NCI-H1105 treated with DMSO at 0.1 percent for 48 hours (cell line): ENCODE measurements at places on chromosomes 16 and 17.

DNA sequence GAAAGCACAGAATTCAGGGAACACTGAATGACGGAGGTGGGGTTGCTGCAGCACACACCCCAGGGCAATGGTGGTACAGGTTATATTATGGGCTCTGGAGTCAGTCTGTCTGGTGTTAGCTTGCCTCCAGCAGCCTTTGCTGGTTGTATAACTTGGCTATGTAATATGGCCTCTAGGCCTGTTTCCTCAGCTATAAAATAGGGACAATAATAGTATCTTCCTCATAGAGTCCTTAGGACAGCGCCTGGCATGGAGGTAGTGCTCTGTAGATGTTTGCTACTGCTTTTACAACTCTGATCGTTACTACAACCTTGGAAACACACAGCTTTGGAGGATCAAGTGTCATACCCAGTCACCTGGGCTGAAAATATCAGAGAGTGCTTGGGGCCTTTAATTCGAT, 31.5 kb downstream of the GTF3C1 start:
- DNase-seq, result no peak

DNA sequence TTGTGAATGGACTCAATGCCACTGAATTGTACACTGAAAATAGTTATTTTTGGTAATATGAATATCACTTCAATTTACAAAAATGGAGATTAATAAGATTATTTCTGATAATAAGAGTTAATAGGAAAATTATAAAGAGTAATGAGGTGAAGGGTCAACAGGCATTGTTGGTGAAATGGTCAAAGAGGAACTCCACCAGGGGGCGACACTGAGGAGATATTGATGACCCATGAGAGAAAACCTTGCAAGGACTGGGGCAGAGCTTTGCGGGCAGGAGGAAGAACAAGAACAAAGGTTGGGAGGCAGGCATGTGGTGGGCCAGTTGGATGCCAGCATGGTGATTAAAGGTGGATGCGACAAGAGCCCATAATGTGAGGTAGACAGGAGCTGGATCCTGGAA, 74.0 kb upstream of the XYLT1 start:
- DNase-seq, result no peak

DNA sequence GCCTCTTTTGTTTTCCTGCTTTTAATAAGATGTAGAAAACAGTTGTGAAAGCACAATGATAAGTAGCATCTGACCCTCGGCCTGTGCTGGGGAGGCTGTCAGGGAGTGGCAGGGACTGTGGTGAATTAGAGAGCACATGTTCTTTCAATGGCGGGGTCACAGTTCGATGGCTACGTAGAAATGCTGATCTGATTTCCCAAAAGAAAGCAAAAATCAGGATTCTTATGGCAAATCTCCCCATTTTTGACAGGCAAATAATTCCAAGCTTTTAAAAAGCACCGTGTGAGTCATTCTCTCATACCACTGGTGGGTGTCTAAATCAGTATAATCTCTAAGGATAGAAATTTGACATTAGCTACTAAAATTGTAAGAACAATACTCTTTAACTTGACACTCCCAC, 4.2 kb upstream of the MAPK7 start:
- no peak for DNase-seq

- no peak for DNase-seq
These were observed 209.4 kb upstream of the CIBAR2 start for GRCh38 chr16:85321509-85322271.

DNA sequence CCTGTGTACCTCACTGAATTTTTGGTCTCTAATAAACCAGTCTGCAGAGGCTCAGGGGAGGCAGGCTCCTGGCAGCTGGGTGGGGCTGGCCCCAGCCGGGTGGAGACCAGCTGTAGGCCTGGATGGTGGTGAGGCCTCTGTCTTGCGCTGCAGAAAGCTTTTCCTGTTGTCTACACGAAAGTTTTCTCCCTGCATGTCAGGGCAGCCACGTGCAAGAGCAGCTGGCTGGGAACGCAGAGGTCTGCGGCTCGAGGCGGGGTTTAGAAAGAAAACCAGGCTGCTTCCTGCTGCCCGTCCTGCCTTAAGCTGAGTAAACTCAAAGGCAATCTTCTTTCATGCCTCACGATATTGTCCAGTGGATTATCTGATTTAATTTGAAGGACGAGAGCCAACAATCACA, 2.4 kb downstream of the SERPINF1 start:
- DNase-seq, result no peak

- DNase-seq, result no peak
These were observed 780.8 kb upstream of the CDH8 start for GRCh38 chr16:62816971-62817519.

DNA sequence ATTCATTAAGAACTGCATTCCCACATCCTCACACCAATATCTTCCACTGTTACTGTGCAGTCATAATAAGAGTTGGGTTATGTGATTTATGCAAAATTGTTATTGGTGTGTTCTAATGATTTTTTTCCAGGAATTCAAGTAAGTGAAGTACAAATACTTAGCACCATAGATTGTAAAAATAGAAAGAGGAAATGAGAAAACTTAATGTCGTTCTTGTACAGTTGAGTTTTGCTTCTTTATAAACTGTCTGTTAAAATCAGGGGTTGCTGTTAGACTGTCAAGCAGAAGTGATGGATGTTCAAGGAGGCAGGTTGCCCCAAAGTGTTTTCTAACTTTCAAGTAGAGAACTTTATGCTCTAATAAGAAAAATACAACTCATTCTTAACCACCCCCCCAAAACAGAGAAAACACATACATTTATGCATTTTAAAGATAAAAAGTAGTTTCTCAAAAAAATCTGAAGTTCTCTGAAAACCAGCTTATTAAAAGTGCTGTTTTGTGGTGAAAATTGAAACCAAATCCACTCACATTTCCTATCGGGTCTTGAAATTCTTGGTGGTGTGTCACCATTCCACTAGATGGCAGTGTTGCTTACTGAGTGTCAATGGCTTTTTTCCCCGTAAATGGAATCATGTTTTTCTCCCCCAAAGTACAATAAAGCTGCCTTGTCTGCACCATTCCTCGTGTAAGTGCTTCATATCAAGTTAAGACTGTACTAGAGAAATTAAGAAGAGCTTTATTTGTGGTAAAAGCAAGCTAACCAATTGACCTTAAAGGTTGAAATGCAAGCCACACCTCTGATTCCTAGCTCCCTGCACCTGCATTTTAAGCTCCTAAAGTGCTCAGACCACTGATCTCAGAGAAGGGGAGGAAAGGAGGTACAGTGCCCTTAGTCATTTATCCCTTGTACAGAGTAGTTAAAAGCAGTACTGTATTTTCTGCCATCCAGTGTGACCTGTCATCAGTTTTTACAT, 4.7 kb upstream of the IGSF6 start:
- DNase-seq, result peak; percentile 45

DNA sequence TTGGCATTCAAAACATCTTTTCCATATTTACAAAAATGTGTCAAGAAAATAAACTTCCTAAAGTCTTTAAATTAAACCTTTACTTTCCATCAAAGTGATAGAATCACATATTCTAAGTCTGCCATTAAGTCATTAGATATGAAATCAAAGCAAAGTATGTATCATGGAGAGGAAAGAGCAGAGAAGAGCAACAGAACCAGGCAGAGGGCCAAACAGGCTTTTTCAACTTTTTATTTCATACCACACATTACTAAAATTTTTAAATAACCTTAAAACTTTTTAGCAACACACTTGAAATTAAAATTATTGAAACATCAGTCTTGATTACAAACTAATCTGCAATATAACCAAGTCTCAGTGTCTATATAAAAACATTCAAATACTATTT, 13.8 kb downstream of the SIAH1 start:
- no peak for DNase-seq

GRCh38 chr16:81673432-81673831, 105.7 kb upstream of the PLCG2 start:
- DNase-seq, result no peak

DNA sequence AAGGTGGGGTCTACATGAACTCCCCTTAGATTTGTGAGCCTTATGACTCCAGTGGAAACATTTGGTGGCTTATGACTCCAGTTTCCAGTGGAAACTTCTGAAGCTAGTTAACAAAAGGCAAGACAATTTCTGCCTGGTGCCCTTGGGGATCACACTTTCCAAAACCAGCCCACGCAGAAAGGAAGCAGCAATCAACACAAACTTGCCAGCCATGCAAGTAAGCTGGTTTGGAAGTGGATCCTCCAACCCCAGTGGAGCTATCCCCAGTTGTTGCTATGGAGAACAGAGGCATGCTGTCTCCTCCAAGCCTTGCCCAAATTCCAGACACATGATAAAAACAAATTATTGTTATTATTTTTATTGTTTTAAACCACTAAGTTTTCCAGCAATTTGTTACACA, 130.9 kb downstream of the CDH11 start:
- DNase-seq, result no peak

GRCh38 chr17:79362772-79363305, 248.0 kb downstream of the RBFOX3 start:
- no peak for DNase-seq

DNA sequence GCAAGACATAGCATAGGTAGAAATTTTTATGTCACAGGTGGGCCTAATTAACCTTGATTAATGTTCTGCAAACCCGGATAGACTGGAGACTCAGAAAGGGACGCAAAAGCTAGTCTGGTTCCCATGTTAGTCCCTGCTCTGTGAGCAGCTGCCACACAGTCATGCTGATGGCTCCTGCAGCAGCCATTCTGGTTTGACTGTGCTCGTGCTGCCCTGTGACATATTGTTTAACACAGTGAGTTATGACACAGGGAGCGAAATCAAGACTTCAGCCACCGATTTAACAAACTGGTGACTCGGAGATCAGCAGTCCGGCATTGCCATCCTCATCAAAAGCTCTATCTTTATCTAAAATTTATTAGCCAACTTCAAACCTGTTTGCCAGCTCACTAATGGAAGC, 169.8 kb downstream of the WWOX start:
- no peak for DNase-seq

GRCh38 chr17:13736916-13737315, 135.2 kb upstream of the HS3ST3A1 start:
- DNase-seq, result no peak

DNA sequence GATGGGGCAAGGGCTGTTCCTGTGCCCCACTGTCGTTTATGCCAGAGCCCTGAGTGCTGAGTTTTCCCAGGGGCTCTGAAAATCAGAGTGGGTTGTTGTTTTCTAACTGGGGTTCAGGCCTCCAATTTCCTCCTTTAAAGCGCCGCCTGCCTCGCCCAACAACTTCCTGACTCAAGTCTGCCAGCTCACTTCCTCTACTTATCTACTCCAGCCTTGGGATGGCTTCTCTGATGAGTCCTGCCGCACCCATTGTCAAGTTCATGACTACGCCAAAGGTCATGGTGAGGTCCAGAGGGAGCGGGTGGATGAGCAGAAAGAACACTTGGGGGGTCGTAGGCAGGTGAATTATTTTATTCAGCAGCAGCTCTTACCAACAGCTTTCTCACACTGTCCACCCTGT, 104.7 kb downstream of the UTP18 start:
- no peak for DNase-seq

- peak; percentile 91 for DNase-seq
These were observed 129.7 kb upstream of the CHMP6 start for GRCh38 chr17:80861892-80862291.

DNA sequence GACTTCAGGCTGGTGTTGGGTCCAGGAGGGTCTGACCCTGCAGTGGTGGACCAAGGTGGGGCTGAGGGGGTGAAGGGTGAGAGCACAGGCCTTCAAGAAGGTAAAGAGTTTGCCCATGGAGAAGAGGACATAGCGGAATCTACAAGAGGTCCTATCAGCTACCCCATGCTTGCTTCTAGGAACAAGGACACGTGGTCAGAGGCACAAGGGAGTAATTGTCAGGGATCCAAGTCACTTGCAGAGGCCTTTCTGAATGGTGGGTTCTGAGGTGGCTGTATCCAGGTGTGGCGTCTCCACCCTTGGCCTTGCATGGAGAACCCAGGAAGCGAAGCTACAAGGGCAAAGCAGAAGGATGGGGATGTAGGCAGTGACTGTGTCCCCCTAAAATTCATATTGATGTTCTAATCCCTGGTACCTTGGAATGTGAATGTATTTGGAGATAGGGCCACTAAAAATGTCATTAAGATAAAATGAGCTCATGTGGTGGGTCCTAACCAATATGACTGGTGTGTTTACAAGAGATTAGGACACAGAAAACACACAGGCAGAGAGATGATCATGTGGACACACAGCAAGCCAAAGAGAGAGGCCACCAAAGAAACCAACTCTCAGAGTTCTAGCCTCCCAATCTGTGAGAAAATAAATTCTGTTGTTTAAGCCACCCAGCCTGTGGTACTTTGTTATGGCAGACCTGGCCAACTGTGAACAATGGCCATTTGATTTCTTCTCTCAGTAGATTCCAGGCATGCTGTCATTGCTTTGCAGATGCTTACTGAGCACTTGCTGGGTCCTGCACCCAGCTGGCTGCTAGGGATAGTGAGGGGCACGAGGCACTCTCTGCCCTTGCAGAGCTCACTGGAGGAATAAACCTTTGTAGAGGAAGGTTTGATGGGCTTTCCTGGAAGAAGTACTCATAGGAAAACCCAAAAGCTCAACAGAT, 75.8 kb downstream of the UTP18 start:
- no peak for DNase-seq

DNA sequence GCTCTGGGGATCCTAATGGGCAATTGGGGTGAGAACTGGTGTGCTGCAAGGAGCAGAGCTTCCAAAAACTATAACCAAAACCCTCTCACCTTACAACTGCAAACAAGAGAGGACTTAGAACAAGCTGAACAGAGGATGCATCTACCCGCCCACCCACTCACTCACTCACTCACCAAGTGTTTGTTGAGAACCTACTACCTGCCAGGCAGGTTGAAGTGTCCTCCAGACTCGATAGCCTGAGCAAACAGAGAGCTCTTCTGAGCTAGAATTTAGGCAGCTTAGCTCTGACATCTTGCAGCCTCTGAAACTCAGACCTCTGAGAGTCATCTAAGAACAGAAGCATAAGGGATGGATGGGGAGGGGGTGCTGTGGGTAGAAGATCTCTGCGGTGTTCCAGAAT, 41.2 kb downstream of the CACNG3 start:
- DNase-seq, result no peak

DNA sequence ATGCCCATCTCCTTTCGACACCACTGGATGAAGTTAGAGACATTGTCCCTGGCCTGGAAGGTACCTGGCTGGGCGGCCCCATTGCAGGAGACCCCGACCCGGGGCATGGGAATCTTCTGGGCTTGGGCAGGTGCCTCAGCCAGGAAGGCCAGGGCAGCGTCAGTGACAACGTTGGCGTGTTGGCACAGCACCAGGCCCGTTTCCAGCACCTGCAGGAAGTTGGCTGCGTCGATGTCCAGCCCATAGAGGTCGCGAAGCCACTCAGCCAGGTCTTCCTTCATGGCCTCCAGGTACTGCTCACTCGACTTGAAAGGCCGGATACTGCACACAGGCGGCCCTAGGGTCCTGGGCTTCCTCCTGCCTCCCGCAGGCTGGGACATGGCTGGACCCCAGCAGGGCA, 568 bp downstream of the GAS2L2 start:
- no peak for DNase-seq

- DNase-seq, result peak; percentile 0
These were observed 10.0 kb upstream of the KATNB1 start for GRCh38 chr16:57725554-57725953.

GRCh38 chr16:9135797-9136196, 44.4 kb downstream of the HAPSTR1 start:
- DNase-seq, result no peak

- no peak for DNase-seq
These were observed 108.6 kb upstream of the GOT2 start for GRCh38 chr16:58842746-58843145.

GRCh38 chr17:9324864-9325263, 250.8 kb downstream of the STX8 start:
- no peak for DNase-seq
